NCI-H1048 (cell line): ENCODE measurements at places on chromosomes 16 and 17.

- no peak for DNase-seq
Measured at GRCh38 chr16:1348926-1349325, 2.8 kb downstream of the TSR3 start.

DNA sequence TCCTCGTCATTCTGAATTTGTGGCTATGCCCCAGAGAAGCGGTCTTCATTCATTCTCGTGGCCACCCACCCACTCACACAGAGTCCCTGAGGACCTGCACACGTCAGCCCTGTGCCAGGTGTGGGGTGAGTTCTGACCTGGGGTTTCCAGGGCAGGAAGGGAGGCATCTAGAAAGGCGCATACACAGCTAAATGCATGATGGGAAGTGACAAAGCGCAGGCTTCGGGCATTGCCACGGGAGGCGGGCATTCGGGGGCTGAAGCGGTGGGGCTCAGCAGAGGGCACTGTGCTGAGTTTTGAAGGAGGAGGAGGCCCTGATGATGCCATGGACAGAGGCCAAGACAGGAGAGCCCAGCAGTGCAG lies 10.9 kb downstream of the UBALD2 start:
- no peak for DNase-seq

DNA sequence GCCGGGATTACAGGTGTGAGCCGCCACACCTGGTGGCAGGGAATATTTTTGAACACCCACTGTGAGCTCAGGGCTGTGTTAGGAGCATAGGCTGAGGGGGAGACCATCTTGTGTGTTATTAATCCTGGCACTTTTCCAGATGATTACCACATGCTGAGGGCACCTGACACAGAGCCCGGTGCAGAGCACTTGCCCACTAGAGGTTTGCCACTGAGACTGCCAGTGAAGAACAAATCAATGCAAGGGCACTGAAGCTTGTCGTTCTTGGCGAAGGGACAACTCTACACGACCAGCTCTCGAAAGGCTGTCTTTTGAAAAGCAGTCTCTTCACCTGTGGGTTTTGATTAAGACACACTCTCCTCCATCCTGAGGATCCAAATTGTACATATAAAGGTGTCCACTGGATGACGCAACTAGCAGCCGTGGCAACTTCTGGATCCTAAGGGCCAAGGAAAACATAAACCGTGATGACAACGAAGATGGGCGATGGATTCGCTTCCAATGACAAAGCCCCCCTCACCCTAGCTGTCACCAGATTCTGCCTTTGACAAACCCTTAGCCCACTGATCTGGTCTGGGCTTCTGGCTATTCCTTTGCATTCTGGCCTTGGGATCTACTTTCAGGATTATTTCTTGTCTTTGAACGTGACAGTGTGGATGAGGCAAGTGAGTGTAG lies 28.7 kb downstream of the WIPI1 start:
- DNase-seq = no peak

DNA sequence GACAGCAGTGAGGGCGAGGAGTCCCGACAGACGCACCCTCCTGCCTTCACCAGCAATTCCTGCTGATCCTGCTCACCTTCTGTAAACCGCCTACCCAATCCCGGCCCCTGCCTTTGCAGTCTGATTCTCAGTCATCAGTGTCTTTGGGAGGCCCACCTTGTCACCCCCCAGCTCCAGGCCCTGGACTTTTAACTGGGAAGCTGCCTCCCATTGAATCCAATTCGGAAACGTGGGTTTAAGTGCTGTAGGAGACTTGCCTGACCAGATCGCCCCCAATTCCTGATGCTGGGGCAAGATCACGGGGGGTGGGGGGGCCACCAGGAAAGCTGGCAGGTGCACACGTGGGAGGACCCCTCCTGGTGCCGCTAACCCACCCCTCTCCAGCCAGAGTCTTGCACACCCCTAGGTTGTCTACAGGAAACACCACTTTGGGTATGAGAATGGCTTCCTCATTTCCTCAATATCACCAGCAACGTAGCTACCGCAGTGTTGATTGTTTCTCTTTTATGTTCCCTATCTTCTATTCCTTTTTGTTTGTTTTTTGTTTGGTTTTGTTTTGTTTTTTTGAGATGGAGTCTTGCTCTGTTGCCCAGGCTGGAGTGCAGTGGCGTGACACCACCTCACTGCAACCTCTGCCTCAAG lies 46.6 kb upstream of the CMIP start:
- no peak for DNase-seq

- DNase-seq = no peak
Measured at GRCh38 chr16:50743581-50744225, 1.8 kb downstream of the CYLD start.

DNA sequence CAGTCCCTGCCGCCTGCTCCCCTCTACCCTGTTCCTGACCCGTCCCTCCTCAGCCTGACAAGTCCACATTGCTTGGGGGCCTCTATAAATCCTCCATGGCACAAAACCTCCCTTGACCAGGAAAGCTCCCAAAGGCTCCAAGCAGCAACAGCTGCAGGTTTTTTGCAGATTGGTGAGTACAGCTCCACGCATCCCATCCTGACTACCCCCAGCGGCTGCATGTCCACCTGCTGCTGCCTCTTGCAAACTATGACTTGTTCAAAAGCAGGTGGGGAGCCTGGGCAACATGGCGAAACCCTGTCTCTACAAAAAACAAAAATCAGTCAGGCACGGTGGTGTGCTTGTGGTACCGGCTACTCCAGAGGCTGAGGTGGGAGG lies 122.8 kb downstream of the ANKRD11 start:
- no peak for DNase-seq

GRCh38 chr16:74743668-74744299 lies 30.8 kb downstream of the FA2H start:
- DNase-seq = peak; percentile 28

DNA sequence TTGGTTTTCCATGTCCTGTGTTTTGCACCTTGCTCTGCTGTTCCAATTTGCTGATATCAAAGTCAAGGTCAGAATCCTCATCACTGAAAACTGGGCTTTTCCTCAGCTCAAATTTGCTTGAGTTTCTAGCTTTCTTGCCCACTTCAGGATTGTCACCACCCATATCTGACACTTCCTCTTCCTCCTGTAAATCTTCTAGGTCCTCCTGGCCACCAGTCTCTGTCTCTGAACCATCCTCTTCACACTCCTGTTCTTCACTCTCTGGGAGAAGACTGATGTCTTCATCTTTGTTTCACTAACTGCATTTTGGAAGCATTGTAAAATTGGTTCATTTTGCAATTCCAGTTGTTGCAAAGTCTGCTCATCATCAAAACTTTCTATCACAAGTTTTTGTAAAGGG lies 63.4 kb upstream of the RBL2 start:
- no peak for DNase-seq

GRCh38 chr16:1003391-1004347 lies 22.1 kb downstream of the SOX8 start:
- DNase-seq = no peak

DNA sequence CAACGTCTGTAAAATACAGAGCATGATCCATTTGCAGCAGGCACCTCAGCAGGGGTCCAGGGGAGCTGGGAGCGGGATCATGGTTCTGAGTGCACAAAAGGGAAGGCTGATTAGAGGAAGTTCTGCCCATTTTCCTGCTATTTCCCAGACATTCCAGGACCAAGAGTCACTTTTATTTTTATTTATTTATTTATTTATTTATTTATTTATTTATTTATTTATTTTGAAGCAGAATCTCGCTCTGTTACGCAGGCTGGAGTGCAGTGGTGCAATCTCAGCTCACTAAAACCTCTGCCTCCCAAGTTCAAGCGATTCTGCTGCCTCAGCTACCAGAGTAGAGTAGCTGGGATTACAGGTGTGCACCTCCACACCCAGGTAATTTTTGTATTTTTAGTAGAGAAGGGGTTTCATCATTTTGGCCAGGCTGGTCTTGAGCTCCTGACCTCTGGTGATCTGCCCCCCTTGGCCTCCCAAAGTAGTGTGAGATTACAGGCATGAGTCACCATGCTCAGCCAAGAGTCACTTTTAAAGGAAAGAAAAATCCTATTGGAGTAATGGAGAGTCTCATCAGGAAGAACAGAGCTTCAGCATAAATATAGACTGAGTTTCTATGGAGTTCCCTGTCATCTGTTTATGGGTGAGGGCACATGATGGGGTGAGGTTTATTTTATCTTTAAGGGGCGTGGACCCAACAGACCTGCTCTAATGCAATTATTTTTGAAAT lies 355.2 kb downstream of the HAPSTR1 start:
- no peak for DNase-seq

DNA sequence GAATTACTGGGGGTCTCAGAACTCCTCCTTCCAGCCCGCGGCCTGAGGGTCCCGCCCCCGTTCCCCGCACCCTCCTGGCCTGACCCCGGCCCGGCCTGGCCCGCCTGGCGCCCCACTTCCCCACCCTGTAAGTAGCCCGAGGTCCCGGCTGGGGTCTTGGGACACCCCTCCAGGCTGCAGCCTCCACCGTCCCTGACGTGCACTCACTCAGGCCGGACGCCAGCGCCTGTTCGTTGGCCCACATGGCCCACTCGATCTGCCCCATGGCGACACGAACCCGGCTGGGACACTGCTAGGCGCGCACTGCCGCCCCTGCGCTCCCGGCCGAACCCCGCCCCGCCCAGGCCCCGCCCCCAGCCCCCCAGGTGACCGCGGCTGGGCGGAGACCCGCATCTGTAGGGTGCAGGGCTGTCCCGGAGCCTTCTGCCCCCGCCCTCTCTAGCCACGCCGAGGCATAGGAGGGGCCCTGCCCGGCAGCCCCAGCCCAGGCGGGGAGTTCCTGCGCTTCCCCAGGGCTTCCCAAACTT lies at the start of gene CYBA:
Gene CYBA, minus strand, starts transcription at position 305 of the 527 bp plus-strand sequence. Its CDS starts 40 bp downstream, at position 265.
- no peak for DNase-seq
